ENCODE measurements at places on chromosomes 4 and X.

- peak; percentile 61 for DNase-seq
Measured at GRCh38 chr4:122806981-122807679, 19.5 kb upstream of the FGF2 start.

DNA sequence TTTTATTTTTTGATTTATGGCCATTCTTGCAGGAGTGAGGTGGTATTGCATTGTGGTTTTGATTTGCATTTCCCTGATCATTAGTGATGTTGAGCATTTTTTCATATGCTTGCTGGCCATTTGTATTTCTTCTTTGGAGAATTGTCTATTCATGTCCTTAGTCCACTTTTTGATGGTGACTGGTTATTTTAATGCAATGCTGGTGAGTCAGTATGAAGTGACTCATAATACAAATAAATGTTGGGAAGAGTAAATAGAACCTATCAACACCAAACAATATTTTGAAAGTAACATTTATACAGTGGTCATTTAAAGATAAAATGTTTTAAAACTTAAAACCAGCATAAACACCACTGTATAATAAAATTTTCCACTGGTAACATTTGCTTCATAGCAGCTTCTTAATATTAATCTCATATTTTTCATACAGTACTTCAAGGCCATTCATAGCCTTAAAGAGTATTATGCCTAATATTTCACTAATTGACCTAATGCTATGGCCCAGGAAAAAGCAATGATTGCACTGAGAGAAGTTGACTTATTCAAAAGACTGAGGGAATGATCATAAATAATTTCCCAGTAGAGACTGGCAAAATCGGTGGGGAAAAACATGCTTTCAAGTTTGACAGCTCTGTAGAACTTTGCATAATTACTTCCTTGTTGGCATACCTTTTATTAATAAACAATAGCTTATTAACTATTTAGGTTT is 33.9 kb downstream of the CASK start:
- peak; percentile 18 for DNase-seq

DNA sequence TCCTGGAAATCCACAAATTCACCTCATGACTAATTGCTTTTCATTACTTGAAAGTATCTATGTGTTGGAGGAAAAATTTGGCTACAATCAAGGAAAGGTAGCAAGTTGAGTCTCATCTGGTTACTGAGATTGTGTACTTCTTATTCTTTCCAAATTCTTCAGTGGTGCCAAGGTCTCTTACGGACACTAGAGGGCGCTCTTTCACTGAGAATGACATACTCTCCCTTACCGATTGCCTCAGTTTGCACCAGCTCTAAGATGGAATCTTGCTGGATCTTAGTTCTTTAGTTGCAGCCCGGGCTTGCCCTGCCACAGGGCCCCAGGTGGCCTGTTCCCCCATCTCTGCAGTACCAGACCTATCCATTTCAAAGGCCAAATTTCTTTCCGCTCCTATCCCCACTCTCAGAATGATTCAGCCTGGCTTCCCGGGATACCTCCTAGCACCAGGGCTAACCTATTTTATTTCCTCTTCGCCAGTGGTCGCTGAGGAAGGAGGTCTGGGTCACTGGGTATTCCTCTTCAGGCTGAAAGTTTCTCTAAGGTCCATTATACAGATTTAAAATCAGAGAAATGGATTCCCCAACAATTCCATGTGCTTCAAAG is 24.6 kb upstream of the GPR50 start:
- peak; percentile 35 for DNase-seq

GRCh38 chr4:113908829-113909228 is 70.6 kb downstream of the ARSJ start:
- no peak for DNase-seq

DNA sequence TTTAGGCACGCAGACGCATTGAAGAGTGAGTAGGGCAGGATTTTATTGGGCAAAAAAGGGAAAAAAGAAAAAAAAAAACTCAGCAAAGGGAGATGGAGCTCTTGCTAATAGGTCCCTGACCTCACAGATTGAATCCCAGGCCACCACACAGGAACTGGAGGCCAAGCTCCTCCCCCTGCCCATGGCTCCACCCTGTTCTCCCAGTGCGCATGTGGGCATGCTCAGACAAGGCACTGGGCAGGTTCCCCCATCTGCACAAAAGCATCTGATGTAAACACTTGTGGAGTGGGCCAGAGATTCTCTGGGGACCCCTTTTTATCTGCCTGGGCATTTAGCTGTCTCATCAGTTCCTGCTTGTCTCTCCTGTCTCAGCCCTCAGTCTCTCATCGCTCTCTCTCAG is 9.5 kb downstream of the FRMD7 start:
- DNase-seq, result no peak

DNA sequence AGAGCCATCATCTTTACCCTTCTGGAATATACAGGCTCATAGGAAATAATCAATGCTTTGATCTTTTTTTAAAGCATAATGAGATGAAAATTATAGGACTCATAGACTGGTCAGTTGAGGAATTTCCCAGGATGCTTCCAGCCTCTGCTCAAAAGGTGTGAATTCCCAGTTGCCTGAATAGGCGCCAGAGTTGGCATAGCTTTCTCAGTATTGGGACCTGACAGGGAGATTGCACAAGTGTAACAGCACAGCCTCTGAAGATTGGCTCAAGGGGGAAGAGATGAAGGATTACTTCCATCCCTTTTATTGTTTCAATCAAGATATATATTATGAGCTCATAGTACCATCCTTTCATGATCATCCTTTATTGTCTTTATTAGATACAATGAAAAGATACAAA is 17.9 kb downstream of the TET2 start:
- no peak for DNase-seq

GRCh38 chr4:142406917-142407501 is 439.1 kb downstream of the INPP4B start:
- no peak for DNase-seq

GRCh38 chrX:18640686-18641085 is 31.2 kb downstream of the RS1 start:
- peak; percentile 9 for DNase-seq

DNA sequence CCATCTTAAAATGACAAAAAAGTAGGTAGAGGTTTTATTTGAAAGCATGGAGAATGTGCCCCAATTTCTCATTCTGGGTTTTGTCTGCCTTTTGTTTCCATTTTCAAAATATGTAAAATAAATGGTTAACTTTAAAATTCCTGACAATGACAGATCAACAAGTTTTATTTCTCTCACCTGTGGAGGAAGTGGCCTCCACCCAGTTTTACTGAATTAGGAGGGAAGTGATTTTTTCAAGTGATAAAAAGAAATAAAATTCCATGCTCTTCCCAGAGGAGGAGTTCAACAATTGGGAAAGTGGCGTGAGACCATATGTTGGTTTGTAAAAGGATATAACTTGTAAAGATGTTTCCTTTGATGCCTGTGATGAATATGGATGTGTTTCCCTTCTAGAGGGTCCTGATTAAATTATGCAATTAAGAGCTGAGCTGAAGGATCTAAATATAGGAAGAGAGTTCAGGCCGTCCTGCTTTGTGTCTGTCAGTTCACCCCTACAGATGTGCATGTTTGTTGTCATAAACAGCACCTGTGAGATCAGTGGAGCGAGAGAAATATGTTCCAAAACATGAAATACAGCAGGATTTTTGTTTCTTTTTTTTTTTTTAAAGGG is 19.5 kb downstream of the SMAD1 start:
- no peak for DNase-seq

GRCh38 chr4:58499182-58499581 is 1389.0 kb upstream of the IGFBP7 start:
- no peak for DNase-seq

- no peak for DNase-seq
Measured at GRCh38 chr4:45692131-45692735, 431.6 kb downstream of the GABRG1 start.

- no peak for DNase-seq
Measured at GRCh38 chr4:175874306-175874705, 62.2 kb upstream of the GPM6A start.

- peak; percentile 63 for DNase-seq
Measured at GRCh38 chrX:107672955-107673378, 44.7 kb downstream of the PRPS1 start.

DNA sequence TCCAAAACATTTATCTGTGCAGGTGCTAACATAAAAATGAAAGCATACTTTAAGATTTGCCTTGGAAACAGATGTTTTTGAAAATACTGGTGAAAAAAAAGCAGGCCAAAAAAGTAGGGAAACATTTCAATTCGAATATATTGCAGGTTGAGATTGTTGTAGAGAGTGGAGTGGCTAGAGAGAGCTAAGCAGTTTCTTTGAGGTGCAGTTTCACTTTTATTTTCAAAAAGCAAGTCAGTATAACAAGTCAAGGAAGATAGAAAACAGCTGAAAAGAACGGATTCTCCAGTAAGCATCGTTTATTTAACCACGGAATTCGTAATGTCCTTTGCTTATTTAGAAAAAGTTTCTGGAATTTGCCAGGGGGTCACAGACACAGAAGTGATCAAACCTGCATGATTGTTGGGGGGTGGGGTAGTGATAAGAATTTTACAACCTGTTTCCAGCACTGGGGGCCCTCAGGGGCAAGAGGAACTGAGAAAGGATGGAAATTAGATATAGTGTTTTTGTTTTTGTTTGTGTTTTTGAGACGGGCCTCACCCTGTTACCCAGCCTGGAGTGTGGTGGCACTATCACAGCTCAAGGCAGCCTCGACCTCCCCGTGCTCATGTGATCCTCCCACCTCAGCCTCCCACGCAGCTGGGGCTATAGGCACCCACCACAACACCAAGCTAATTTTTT is 175.0 kb downstream of the TENM3 start:
- DNase-seq, result no peak

- DNase-seq, result peak; percentile 37
Measured at GRCh38 chrX:40468033-40468846, 112.5 kb upstream of the ATP6AP2 start.

DNA sequence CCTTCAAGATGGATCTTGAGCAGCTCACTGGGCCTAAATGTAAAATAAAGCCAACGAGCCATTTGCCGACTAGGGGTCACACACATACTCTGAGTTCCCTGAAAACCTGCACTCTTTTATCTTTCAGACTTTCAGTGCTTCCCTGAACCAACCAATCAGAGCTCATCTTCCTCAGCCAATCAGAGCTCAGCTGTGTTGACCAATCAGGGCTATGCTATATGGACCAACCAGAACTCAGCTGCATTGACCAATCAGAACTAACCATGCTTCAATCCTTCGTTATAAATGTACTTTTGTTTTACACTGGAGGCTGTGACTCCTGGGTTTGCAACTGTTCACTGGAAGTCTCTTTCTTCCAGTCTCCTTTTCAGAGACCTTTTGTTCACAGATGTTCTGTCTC is 19.3 kb downstream of the SLC25A53 start:
- DNase-seq, result no peak

GRCh38 chrX:1521459-1521956 is 15.5 kb downstream of the P2RY8 start:
- no peak for DNase-seq

GRCh38 chrX:23621621-23622265 is 45.5 kb upstream of the PRDX4 start:
- DNase-seq, result no peak

DNA sequence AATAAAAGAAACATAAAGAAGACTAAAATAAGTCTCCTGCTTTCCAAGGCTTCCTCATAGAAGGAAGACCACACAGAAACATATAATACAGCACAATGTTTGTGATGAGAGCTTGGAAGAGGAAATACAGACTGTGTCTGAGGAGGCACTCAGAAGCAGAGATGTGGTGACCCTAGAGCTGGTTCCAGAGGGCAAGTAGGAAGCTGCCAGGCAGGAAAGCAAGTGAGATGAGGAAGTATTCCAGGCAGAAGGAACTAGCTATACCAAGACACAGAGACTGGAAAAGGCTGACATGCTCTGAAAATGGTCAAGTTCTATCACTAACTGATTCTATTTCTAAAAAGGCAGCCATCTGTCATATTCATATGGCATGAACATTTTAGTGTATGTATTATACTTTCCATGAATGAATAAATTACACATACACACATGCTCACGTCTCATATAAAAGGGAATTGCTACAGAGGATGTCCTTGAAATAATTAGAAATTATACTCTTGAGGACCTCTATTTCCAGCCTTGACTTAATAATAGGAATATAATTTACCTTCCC is 16.6 kb upstream of the HSFX2 start:
- DNase-seq, result no peak

- DNase-seq, result no peak
Measured at GRCh38 chr4:186296481-186296880, 30.5 kb downstream of the F11 start.

DNA sequence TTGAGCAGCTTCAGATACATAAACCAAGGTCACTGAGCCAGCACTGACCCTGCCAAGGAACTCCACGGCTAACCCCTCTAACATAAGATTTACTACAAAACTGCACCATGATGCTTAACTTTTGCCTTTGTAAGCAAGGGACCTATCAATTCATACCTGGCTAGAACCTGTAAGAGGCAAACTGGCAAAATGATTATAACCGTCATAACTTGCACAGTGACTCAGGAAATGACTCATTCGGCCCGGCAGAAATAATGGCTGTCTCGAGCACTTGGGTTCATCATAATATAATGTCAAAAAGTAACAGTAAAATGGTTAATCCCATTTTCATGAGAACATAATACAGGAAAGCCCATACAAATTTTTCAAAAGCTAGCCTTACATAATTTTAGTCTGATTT is 17.2 kb downstream of the RASGEF1B start:
- DNase-seq, result no peak

DNA sequence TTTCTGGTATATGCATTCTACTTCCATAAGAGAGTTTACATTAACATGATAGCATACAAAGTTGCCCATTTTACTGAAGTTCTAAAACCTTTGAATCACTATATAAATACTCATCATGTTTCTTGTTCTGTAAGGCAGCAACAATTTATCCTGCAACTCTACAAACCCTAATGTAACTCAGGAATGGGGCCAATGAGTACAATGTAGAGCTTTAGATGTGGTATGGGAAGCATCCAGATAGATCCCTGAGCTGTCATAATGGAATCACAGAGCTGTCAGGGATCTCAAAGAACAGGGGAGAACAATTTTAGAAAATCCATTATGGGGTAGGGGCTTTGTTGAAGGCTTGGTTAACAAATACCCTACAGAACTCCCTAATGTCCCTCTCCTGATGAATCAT is 88.5 kb downstream of the DCUN1D4 start:
- peak; percentile 9 for DNase-seq

GRCh38 chr4:6470502-6471306 is 1.7 kb downstream of the PPP2R2C start:
- peak; percentile 4 for DNase-seq

GRCh38 chrX:276581-277201 is 4.5 kb upstream of the PLCXD1 start:
- peak; percentile 63 for DNase-seq

GRCh38 chrX:2841537-2841936 is 12.8 kb downstream of the GYG2 start:
- no peak for DNase-seq

All from fibroblast of skin of right quadriceps (primary cell).